ENCODE measurements at places on chromosomes 6 and 20.

DNA sequence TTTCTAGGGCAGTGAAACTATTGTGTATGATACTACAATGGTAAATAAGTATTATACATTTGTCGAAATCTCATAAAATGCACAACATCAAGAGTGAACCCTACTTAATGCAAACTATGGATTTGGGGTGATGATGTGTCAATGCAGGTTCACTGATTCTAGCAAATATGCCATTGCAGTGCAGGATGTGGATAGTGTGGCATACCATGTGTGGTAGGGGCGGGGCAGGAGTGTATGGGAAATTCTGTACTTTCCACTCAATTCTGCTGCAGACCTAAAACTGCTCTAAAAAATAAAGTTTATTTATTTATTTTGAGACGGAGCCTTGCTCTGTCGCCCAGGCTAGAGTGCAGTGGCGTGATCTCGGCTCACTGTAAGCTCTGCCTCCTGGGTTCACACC is 44.3 kb downstream of the ABHD12 start:
- DNase-seq, result no peak

GRCh38 chr6:83885984-83886383 is 26.5 kb downstream of the CYB5R4 start:
- no peak for DNase-seq

GRCh38 chr20:46945465-46945864 is 50.8 kb downstream of the EYA2 start:
- DNase-seq, result no peak

DNA sequence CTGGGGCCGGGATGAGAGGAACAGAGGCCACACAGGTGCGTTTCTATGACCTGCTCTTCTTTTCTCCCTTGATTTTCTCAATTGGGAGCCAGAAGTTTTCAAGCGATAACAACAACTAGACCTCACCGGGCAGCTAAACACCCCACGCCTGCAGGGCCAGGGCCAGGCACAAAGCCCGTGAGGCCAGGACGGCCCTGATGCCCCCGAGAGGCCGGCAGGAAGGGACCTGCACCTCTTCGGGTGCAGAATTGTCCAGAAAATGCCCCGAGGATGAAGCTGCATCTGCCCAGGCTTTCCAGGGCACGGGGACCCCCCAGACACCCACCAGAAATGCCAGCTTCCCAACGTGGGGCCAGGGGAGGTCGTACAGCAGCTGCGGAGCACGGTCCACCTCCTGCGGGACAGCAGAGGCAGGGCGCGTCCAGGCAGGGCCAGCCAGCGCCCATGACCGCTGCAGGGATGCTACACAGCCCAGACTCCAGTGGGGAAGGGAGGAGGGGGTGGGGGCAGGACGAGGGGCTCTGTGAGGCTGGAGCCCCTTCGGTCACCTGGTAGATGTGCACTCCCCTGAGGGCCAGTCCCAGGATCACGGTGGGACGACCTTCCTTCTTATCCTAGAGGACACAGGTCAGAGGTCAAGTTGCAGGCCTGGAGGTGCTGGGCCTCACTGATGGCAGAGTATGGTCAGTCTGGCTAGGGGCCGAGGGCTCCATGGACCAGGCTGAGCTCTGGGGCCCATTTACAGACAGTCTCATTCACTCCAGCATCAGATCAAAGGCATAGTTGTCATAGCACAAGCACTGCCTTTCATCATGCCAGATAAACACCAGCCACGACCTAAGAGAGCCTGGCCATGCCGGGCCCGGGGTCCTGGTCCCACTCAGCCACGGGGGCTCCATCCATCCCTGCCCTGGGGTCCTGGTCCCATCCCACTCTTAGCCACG is 16.4 kb downstream of the FRMD1 start:
- no peak for DNase-seq

- DNase-seq, result no peak
Measured at GRCh38 chr6:1792989-1793388, 183.3 kb downstream of the FOXC1 start.

GRCh38 chr6:133805876-133806275 is 83.0 kb upstream of the TCF21 start:
- DNase-seq, result no peak

DNA sequence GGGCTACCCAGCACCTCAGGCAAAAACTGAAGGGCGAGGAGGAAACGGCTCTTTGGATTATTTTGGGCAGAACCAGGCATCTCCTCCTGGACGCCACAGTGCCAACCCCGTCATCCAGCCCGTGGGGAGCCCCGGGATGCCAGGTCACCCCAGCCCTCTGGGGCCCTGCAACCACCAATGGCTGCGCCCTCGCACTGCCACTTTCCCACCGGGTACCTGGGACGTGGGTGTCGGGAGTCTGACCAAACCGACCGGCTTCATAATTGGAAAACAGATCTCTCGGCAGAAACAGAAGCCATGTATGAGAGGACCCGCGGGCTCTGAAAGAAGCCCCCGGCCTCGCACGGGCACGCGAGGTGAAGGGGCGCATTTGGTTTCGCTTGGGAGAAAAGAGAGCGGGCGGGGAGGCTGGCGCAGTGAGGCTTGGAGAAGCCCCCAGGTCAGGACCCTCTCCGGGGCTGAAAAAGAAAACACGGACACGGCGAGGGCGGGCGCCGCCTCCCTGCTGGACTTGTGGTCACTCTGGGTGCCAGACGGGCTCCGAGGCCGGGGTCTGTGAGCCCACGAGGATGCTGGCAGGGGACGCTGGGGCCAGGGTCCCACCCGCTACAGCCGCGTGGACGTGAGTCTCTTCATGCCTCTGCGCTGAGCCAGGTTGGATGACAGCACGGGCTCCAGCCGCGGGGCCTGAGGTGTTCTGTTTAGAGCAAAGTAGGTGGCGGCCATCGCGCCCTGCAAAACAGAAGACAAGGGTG is 29.6 kb upstream of the MPC1 start:
- DNase-seq, result no peak

DNA sequence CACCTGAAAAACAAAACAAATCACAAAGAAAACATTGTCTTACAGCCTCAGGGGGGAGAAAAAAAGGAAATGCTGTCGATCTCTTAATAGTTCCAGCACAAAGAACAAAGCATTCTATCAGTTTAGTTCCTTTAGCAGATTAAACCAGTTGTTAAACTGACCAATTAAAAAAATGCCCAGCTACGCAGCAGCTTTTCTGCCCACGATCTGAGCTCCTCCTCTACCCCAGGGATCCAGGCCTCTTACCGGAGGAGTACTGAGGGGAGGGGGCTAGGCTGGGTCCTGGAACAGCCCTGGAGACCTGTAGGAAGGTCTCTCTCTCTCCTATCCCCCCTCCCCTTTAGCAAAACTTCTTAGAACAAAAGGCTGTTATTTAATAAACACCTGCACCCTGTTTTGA is 13.4 kb downstream of the PTK7 start:
- DNase-seq, result no peak

DNA sequence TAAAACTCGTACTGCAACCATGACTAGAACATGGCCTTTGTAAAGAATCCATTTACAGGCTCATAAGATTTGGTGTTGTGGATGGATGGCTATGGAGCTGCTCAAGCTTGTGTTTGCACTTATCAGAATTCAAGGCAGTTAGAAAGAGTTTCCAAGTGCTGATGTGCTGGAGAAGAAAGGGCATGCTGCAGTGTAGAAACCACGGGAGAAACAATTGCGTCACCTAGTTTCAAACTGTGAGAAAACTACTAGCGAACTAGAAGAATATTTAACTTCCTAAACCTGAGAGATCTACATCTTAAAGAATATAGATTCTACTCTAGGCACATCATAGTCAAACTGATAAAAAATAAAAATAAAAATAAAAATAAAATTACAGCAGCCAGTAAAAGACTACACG is 116.2 kb downstream of the SGK1 start:
- no peak for DNase-seq

DNA sequence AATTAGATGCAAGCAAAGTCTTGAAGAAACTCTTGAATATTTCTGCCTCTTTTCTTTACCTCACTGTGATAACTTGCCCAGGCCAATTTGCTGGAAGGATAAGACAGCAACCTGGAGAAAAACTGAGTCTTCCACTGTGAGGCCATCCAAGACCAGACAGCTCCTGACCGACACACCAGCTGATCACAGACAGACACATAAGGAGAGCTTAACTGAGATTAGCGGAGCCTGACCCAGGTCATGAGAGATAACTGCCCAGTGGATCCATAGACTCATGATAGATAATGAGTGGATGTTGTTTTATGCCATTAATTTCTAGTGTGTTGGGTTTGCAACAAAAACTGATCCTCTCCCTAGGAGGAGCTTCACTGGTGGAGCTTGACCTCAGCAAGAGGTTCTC is 64.4 kb upstream of the NOX3 start:
- no peak for DNase-seq

DNA sequence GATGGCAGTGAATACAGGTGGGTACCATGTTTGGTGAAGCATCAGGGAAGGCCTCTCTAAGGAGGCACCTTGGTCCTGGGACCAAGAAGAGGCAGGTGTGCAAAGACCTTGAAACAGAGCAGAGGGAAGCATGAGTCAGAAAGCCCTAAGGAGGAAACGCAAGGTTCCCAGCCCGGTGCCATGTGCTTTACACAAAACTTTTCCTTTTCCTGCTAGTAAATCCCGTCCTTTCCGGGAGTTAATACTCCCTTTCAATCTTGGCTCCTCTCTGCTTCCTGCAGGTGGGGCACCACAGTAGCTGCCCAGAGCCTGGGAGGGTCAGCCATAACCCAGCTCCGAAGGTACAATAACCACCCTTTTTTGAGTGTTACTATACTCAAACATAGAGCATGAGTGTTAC is 19.4 kb upstream of the SLC23A2 start:
- no peak for DNase-seq

DNA sequence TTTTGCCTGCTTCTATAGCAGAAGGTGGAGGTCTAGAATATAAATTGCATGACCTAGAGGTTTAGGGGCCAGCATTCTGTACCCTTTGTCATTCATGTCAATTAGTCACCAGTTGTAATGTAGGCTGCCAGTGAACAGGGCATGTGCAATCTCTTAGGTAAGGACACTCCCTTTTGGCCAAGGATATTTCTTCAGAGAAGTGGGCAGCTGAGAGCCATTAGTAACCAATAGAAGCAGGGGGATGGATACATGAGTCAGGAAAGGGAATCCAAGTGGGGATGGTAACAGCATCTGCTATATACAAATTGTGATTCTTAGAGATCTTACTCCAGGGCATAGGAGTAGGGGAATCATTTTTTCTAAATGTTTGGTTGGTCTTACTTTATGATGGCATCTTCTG is 494.2 kb upstream of the JAG1 start:
- DNase-seq, result no peak

- no peak for DNase-seq
Measured at GRCh38 chr6:73989428-73989827, 293.4 kb downstream of the CD109 start.

- no peak for DNase-seq
Measured at GRCh38 chr20:22407237-22408193, 176.9 kb downstream of the FOXA2 start.

- no peak for DNase-seq
Measured at GRCh38 chr20:51848346-51848745, 46.0 kb upstream of the SALL4 start.

GRCh38 chr6:31358302-31358701 is 1.3 kb upstream of the HLA-B start:
- no peak for DNase-seq

- DNase-seq, result no peak
Measured at GRCh38 chr20:4174909-4175308, 159.6 kb upstream of the RNF24 start.

DNA sequence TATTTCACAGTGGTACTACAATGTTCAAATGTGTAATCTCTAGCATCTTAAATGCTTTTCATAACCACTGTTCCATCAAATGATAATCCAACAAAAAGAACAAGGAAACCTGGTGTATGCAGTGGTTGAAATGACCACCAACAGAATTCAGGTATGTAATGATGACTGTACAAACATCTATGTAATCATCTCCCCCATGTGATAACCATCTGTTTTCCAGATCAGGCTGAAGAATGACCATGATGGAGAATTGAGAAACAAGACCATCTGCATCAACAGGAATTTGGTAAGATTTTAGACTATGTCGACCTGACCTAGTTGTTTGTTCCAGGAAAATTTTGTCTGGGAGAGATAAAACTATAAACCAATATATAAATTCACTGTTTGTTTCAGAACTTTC is 81.3 kb upstream of the ASCC3 start:
- no peak for DNase-seq

DNA sequence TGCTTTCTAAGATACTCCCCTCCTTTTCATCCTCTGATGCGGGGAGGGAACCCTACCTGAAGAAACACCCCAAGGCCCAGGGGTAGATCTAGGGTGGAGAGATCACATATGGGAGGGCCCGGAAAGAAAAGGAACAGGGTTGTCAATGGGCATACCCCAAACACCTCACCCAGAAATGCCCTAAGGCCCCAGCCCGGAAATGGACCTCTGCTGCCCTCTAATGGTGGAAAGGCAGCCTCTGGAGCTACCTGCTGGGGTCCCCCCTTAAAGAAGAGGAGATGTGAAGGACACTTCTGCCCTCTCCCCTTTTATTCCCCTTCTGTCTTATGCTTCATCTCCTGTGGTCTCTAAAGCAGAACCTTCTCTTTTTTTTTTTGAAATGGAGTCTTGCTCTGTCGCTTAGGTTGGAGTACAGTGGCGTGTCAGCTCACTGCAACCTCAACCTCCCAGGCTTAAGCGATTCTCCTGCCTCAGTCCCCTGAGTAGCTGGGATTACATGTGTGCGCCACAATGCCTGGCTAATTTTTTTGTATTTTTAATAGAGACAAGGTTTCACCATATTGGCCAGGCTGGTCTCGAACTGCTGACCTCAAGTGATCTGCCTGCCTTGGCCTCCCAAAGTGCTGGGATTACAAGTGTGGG is 458 bp upstream of the ARMC12 start:
- DNase-seq, result peak; percentile 84

DNA sequence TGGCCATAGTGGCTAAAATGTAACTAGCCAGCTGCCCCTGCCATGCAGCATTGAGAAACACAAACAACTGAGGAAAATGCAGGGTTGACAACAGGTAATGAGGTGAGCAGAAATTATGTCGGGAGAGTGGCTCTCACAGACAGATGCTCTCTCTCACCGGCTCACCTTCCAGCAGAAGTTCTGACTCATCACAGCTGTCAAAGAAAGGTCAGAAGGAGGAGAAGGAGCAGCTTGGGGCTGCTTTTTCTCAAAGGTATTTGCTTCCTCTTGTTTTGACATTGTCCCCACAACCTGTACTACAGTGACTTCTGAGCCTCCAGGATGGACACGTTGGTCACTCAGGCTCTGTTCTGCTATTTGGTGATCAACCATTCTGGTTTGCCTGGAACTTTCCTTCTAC is 190.5 kb upstream of the HEY2 start:
- DNase-seq, result no peak

GRCh38 chr6:148980234-148980633 is 233.4 kb downstream of the UST start:
- DNase-seq, result no peak
